Activated T-helper 1 cell treated with anti-CD3 and anti-CD28 coated beads, Interleukin-12 subunit alpha, Interleukin-12 subunit beta, Interleukin-2, Interleukin-4 antibody, amounts not matched to agents 30 ng/mL and 10 ng/mL and 1 ng/mL, durations not matched to agents 14 hours and 24 hours and 36 hours (primary cell): ENCODE measurements at places on chromosomes 6 and 20. TPM values are rescaled to one million over a fixed set of nuclear protein-coding genes. Genes with fewer than 3 reads are reported as not detected.

GRCh38 chr6:41075651-41076626, 3.2 kb downstream of the NFYA start:
- H3K4me3 ChIP-seq: peak overlapping the region; percentile 95
- peaks cover 5% of the 10 kb centered on the region for H3K27me3 ChIP-seq
- H3K4me1 ChIP-seq: peaks cover 69% of the 10 kb centered on the region
- DNase-seq: no peak
- peaks cover 42% of the 10 kb centered on the region for H3K36me3 ChIP-seq
- H3K27ac ChIP-seq: peak overlapping the region; percentile 1

DNA sequence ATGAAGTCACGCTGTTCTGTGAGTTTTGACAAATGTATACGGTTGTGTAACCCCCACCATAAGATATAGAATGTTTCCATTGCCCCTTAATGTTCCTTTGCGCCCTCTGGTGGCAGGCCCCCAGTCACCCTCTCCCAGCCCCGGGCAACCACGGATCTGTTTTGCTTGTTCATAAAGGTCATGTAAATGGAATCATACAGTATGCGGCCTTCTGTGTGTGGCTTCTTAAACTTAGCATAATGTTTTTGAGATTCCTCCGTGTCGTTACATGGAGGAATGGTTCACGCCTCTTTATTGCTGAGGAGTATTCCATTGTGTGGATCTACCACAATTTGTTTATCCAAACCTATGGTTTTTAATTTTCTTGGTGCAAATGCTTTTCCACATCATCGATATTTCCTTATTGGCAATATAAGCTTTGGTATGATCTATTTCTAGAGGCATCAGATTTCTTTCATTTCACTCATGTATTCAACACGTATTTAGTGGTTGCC, 28.4 kb downstream of the LYRM2 start:
- DNase-seq: peak; percentile 65
- H3K4me1 ChIP-seq: peaks cover 15% of the 10 kb centered on the region
- H3K27ac ChIP-seq: no peak overlapping the region
- H3K4me3 ChIP-seq: no peak overlapping the region
- peaks cover 2% of the 10 kb centered on the region for H3K27me3 ChIP-seq
- H3K36me3 ChIP-seq: no peaks in the 10 kb centered on the region

The RSPH9 gene
- total RNA-seq: not detected in 2 replicates

The PSORS1C2 gene
- total RNA-seq: not detected in 2 replicates

- DNase-seq: no peak
- H3K27ac ChIP-seq: peak overlapping the region; percentile 99
- peaks cover 89% of the 10 kb centered on the region for H3K4me1 ChIP-seq
- H3K4me3 ChIP-seq: peak overlapping the region; percentile 96
These were observed 57.4 kb upstream of the CEP85L start for GRCh38 chr6:118708744-118709143.

The MOXD1 gene
- total RNA-seq: 0.27 and 0.29 TPM in 2 replicates
